ENCODE measurements at places on chromosomes 2 and 18.

GRCh38 chr2:24871852-24872333 lies 48.1 kb downstream of the ADCY3 start:
- no peak for DNase-seq

DNA sequence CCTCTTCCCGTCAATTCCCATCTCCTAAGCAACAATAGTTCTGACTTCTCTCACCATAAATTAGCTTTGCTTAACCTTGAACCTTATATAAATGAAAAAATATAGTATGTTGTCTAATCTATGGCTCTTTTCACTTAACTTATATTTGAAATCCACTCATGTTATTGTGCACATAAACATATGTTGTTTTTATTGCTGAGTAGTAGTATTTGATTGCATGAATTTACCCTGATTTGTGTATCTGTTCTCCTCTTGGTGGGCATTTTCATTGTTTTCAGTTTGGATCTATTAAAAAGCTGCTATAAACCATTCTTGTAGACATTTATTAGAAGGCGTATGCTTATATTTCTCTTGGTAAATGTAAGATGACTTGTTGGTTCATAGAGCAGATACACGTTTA lies 874.3 kb upstream of the ZEB2 start:
- DNase-seq, result no peak

- no peak for DNase-seq
Observed at GRCh38 chr2:158088093-158088492, 13.6 kb upstream of the UPP2 start.

DNA sequence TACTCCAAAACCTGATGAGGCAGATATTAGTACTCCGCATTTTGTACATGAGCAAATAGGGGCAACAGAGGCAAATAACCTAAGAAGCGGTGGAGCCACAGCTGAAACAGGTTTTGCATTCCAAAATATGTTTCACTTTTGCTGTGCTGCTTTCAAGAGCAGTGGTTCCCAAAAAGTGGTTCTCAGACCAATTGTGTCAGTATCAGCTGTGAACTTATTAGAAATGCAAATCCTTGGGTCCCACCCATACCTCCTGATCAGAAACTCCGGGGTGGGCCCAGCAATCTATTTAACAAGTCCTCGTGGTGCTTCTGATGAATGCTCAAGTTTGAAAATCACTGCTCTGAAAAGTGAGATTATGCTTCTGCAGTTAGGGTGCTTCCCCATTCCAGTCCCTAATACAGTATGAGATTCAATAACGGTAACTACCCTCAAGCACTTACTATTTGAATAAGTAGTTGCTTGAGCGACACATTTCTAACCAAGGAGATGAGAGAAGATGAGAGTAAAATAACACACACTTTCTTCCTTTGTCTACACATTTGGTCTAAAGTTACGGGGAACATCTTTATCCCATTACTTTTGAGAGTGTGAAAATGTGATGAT lies 17.8 kb upstream of the TCF4 start:
- no peak for DNase-seq

GRCh38 chr2:85712849-85713612 lies 18.9 kb downstream of the GNLY start:
- DNase-seq, result no peak

DNA sequence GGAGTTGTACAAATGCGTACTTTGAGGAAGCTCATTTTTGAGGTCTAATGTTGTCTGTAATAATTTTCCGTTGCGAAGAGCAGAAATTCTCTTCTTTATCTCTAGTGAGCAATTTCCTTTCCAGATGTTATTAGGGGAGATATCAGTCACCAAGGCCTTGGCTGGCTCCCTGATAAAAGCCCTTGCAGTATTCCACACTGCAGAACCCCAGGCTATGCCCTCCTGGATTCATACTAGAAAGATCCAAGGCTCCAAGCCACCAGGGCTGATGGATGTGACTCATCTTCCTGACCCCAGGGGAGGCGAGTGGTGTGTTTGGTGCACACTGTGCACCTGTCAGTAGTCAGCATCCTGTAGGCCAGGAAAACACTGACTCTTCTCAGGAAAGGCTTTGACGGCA lies 34.7 kb downstream of the INO80C start:
- no peak for DNase-seq

DNA sequence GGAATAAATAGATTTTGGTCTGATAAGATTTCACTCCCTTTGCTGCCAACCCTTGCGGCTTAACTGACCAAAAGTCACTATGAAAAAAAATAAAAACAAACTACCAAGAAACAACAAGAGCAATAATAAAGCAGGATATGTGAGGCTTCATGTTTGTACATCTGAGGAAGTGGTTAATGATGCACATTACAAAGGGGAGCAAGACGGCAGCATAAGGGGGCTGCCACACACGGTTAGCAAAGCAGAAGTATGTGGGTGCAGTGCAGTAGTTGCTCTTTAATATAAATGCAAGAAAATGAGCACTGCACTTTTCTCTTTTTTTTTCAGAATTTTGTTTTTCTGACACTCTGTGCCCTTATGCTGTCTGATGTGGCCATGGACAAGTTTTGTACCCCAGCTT lies 377.1 kb upstream of the CNTNAP5 start:
- no peak for DNase-seq

Measured in NCI-H2081 treated with DMSO at 0.1 percent for 48 hours (cell line).